ENCODE measurements at places on chromosomes 4 and X.

GRCh38 chr4:52950226-52950625, 88.1 kb downstream of the RASL11B start:
- DNase-seq, result no peak

GRCh38 chr4:170091069-170091696, 1.4 kb upstream of the AADAT start:
- DNase-seq, result no peak

DNA sequence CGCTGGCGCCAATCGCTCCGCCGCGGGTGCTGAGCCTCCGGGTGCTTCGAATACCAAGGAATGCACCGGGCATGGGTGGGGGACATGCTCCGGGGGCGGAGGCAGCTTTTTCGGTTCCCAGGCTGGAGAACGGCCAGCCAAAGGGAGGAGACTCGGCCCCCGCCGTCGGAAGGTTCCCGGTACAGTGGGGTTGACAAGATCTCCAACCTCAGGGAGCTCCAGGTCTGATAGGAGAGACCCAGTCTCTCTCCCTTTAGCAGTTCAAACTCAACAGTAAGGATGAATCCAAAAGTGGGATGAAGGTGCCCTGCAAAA, 29.1 kb upstream of the BCORL1 start:
- no peak for DNase-seq

GRCh38 chr4:182495031-182495430, 251.8 kb downstream of the TENM3 start:
- DNase-seq, result no peak

DNA sequence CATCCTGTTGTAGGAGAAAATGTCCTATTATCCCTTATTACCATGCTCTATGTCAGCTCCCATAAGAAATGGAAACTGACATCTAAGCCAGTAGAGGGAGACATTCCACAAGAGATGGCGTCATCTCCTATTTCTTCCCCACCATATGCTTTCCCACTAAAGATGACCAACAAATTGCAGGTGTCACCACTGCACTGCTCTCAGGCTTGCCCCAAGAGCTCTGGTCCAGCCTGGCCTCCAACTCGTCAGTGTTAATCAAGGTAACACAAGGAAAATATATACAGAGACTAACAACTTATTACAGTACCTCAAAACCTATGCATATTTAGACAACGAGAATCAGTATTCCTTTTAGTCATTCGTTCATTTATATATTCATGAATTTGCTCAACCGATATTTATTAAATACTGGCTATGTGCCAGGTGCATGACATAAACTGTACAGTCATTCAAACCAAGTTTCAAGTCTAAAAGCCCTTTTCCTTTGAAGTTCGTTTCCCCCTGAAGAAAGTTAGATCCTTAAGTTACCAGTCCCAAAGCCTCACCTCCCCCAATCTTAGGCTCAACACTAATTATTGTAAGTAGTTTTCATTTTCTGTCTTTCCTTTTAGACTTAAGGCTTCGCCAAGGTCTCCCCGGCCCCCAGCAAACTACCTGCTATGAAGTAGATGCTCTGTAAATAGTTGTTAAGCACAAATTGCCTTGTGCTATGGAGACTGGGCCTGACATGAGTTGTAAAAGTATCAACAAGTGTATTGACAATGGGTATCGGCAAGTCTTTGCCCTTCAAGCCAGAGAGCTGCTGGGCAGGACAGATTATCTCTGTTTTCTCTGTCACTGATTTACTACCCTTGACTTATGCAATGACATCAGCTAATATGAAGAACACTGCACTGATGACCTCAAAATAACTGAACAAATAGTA, 3.1 kb upstream of the FGB start:
- no peak for DNase-seq

DNA sequence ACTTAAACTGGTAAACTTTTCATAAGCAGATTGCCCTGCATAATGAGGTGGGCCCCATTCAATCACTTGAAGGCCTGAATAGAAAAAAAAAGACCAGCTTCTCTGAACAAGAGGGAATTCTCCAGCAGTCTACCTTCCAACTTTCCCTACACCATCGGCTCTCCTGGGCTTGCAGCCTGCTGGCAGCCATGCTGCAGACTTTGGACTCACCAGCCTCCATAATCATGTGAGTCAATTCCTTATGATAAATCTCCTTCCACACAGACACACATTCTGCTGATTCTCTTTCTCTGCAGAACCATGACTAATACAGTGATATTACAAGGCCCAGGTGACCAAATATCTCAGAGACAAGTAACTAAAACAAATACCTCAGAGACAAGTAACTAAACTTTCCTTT, 113.8 kb upstream of the WDR17 start:
- DNase-seq, result no peak

DNA sequence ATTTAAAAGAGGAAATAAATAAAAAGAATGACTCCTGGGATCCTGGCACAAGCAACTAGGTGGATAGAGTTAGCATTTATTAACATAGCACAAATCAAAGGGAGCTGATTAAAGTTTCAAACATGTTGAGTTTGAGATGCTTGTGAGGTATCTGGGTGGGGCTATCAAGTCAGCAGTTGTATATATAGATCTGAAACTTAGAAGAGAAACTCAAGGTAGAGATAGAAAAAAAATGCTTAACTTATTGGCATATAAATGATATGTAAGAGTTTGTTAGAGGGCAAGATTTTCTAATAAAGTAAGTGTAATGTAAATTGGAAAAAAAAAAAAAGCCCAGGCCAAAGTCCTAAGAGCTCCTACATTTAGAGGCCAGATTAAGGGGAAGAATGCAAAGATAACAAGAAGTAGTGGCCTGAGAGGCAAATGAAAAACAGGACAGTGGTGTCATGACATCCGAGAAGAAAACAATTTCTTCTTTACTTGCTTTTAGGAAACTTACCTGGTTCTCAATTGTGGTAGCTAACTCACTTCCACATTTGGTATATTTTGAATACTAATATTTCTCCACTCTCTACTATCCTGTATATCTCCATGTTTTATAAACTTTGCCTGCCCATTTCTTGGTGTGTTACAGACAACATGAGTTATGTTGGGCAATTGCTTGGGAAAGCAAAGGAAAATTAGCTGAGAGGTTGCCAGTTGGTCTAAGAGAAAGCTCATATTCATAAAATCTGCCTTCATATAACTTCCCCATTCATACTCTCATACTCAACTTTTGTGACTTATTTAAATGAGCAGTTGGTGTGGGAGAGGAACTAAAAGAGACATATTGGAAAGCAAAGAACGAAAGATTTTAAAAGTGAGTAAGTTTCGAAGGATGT, 169.2 kb downstream of the PARM1 start:
- no peak for DNase-seq

DNA sequence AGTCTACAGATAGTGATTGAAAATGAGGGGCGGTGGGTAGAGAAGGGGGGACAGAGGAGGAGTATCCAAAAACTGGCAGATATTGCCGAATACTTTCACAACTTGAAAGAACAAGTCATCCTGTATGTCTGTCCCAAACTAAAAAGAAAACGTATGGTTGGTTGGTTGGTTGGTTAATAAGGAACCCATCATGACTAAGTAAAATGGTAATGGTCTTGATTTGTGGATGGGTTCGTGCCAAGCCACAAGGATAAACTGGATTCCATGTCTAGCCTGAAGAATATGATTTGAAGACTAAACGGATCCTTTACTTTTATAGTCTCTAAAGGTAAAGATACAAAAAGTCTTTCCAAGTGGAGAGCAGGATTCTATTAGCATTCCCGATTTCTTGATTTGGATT, 208.4 kb downstream of the DCLK2 start:
- DNase-seq, result no peak

- no peak for DNase-seq
These were observed 82.0 kb upstream of the FREM3 start for GRCh38 chr4:143782521-143782920.

DNA sequence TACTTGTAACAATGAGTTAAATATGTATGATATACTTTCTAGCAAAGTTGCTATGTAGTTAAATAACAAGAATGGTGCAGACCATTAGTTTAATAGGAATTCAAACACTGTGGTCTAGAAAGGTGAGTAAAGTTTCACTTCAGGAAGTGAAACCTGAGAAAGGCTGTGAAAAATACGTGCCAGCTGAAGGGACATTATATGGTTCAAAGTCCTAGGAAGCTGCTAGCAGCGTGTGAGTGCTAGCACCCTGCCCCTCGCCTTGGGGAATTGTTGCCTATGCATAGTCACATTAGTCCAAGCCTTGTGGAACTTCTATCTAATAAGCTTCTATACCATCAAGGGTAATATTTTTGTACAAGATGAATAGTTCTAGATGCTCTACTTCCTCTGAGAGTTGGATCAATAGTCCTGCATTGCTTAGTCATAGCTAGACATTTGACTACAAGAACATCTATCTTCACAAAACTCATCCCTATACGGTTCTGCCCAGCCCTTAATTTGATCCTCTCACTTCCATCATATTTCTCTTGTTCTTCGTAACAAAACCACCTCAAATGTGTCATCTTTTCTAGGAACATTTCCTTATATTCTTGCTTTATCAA, 45.8 kb upstream of the ARSJ start:
- no peak for DNase-seq

DNA sequence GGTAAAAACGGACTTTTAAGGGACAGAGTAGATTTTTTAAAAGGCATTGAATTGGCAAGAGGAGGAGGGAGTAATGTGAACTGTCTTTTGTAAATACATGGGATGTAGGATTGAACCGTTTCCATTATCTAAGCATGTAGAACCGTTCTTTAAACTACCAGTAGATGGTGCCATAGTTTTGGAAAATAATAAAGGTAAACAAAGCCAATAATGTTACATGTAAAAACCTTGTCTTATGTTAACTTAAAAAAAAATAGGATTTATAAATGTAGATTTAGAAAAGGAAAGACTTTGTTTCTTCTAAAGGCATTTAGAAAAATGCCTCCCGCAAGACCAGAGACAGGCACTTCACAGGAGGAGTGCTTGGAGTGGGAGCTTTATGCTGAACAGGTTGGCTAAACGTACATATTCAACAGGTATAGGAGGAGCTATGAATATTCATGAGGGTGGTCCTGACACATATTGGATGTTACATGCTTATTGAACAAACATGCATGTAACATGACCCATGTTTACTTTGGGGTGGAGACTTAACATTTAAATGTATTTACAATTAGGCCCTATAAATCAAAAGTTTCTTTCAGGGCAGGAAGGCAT, 45.5 kb upstream of the FAM241A start:
- no peak for DNase-seq

- DNase-seq, result no peak
These were observed 6.6 kb upstream of the DDX60L start for GRCh38 chr4:168486912-168487281.

- DNase-seq, result peak; percentile 7
These were observed 3.1 kb upstream of the OCIAD2 start for GRCh38 chr4:48909697-48910096.

All from stimulated activated CD4-positive, alpha-beta T cell treated with anti-CD3 and anti-CD28 coated beads, Interleukin-15, amount 100 ng/mL, for 1 hour (primary cell).